ENCODE measurements at places on chromosomes 2 and 18. TPM values are rescaled to one million over a fixed set of nuclear protein-coding genes. Genes with fewer than 3 reads are reported as not detected.

RAPGEF4 gene
- 0.63 TPM for polyA plus RNA-seq

CROCC2 gene
- polyA plus RNA-seq, result not detected

TNS1 gene
- 19.7 TPM for polyA plus RNA-seq

ST6GAL2 gene
- not detected for polyA plus RNA-seq

UGT1A1 gene
- polyA plus RNA-seq, result not detected

GALR1 gene
- polyA plus RNA-seq, result not detected

NT5DC4 gene
- not detected for polyA plus RNA-seq

RND3 gene
- 627 TPM for polyA plus RNA-seq

LHCGR gene
- polyA plus RNA-seq, result 3.4 TPM

POTEC gene
- polyA plus RNA-seq, result not detected

CLEC4F gene
- not detected for polyA plus RNA-seq

ZNF514 gene
- 9.8 TPM for polyA plus RNA-seq

MLPH gene
- polyA plus RNA-seq, result 15.5 TPM

DNA sequence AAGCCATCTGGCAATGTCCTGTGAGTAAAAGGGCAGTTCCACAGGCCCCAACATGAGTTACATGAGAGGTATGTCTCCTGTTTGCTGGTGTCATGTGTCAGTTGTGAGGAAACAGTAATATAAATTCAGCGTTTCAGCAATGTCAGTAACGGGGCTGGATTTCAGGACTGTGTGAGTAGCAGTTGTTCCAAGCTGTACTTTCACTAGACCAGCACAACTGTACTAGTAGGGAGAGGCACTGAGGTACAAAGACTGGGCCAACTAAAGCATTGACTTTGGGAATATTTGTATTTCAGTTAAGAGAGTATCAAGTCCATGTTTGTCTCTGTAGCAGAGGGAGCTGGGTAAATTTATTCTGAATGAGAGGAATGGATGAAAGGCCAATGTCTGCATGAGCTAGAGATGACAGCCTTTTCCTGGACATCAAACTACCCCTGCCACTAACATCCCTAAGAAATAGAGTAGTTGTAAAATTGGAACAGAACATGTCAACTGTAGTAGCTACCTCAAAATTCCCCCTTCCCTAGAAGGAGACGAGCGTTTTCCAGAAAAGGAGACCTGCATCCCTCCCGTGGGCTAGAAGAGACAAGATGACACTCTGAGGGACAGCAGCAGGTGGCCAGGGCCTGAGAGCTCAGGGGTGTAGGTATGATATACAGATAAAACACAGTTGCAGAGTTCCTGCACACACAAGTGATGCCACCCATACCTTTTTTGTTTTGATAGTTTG lies 24.4 kb downstream of the EIF4E2 start:
- DNase-seq, result no peak

DNA sequence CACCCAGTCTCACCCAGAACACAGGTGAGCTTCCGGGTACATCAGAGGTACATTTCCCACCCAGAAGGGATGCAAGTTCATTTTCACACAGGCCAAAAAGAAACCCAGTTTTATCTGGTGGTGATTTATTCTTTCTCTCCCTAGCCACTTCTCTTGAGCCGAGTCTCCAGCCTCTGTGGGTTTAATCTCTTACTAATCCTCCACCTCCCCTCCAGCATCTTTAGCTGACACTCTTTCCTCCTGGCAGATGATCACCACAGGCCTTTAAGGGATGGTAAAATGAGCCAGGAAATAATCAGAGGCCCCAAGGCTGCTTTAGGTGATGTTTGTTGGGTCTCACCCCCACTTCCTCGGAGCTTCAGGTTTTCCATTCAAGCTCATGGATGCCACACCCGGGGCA lies 145.7 kb upstream of the DLX2 start:
- no peak for DNase-seq

- DNase-seq, result peak; percentile 97
These were observed 20.3 kb upstream of the LAPTM4A start for GRCh38 chr2:20071397-20072383.

- DNase-seq, result no peak
These were observed 7.1 kb upstream of the ADD2 start for GRCh38 chr2:70775141-70775540.

DNA sequence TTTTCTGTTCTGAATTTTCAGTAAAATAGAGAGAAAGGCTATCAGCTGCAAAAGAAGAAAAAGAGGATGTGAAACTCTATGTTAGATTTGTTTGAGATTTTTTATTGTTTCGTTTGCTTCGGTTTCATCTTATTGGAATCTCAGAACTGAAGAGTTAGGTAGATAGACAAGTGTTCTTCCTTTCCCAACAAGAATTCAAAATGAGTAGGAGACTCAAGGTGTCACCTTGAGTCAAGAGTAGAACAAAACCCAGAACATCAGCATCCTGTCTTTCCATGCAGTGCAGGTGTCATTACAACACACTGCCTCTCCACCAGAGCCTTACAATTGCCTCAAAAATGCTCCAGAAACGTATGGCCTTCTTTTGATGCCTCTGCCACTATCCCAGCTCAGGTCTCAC lies 21.1 kb downstream of the NBAS start:
- DNase-seq, result no peak

- DNase-seq, result no peak
These were observed 8.4 kb downstream of the EPG5 start for GRCh38 chr18:45958730-45959129.

DNA sequence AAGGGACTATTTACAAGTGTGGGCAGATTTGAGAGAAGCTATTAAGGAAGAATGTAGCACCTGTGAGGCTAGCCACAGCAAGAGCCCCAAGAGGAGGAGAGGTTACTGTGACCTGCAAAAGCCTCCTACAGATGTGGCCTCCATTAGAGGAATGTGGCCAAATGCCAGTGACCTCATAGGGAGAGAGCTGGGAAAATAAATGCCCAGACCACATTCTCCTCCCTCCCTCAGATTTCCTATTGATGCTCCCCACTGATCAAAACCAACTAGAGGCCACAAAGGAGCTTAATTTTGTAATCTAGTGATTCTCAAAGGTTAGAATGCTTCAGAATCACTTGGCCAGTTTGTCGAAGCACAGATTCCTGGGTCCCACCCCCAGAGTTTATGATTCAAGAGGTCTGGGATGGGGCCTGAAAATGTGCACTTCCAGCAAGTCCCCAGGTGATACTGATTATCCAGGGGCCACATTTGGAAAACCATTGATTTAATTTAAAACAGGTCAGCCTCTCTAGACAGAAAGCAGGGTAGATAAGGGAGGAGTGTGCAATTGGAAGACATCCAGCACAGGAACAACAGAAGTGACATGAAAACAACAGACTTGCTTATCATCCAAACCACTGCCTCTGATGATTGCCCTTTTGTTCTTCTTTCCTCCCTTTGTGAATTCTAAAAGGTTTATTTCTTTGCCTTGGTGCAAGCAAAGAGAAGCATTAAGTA lies 61.2 kb upstream of the RBBP8 start:
- no peak for DNase-seq

- DNase-seq, result no peak
These were observed 243.0 kb downstream of the ZNF407 start for GRCh38 chr18:74840492-74841167.

DNA sequence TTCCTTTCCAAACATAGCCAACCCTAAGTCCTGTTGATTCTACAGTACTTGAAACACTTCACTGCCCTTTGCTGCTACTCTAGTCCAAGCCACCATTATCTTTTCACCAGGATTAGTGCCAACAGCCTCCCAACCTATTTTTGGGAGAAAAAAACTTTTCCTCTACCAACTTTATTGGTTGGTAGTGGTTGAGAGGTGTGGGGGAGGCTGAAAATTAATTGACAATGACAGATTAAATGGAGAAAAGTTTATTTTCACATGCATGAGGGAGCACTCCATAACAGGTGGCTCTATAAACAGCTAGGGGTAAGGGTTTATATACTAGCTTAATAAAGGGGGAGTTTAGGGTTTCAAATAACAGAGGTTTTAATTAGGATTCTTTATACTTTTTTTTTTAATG lies 37.8 kb upstream of the ITPRID2 start:
- no peak for DNase-seq

- no peak for DNase-seq
These were observed 190.6 kb downstream of the RAD51AP2 start for GRCh38 chr2:17327649-17328048.

DNA sequence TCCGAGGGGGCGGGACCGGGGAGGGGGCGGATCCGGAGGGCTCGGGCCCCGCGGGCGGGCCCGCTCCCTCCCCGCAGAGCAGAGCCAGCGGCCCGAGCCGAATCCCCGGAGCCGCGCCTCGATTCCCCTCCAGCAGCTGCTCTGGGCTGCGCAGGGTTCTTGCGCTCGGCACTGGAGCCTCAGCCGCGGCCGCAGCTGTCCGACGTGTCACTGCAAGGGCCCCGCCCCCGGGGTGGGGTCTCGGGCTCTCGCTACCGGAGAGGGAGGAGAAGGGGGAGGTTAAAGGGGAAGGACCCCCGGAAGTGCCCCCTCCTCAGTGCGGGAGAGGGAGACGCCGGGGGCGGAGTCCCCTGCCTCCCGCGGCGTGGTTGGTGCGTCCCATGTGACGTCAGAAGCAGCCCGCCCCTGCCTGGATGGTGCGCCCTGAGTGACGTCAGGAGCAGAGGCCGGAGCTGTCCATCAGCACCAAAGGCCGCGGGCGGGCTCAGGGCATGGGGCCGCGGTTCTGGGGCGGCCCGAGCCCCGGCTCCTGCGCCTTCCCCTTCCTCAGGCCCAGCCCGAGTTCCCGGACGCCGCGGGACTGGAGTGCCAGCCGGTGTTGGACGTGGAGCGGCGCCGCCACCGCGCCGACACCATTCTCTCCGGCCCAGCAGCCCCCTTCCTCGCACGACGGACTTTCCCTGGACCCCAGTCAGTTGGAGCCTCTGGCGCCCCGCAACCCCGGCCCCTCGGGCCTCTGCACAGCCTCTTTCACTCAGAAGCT lies at the start of the genes CHPF and TMEM198:
Gene CHPF (minus strand): TSS at position 214 of the 763 bp plus-strand sequence. CDS start 271 bp downstream, outside the sequence.
Gene TMEM198 (plus strand): TSS at position 433 of the 763 bp plus-strand sequence. CDS start 700 bp downstream, outside the sequence.
- peak; percentile 95 for DNase-seq

GRCh38 chr2:215830304-215830703 lies 183.0 kb downstream of the MREG start:
- no peak for DNase-seq

GRCh38 chr2:111705239-111705638 lies 178.8 kb downstream of the ANAPC1 start:
- DNase-seq, result no peak

- no peak for DNase-seq
These were observed 43.7 kb downstream of the RPIA start for GRCh38 chr2:88735133-88735532.

DNA sequence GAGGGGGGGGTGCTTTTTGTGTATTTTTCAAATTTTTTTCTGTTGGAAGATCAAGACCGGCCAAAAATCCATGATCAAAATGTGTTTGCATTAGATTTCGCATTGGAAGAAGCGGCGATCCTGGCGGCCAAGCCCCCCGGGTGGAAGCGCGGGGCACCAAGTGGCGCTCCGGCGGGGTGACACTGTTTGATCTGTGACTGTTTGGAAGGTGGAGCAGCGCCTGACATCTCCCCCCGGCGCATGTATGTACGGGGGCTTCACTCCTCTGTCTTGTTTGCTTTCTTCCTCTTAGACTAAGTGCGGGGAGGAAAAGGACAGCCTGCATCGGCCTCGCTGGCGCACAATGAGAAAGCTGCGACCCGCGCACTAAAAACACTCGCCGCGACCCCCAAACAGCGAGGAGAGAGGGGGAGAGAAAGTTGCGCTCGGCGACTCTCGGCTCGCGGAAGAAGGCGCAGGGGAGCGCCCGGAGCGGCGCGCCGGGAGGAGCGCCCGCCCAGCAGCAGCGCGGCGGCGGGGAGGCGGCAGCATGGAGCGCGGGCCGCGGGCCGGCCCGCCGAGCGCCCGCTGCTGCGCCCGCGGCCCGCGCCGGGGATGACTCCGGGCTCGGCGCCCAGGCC lies 515 bp downstream of the TSHZ1 start:
- no peak for DNase-seq

- DNase-seq, result no peak
These were observed 46.0 kb upstream of the COBLL1 start for GRCh38 chr2:164887434-164888144.

GRCh38 chr18:28208712-28209265 lies 31.9 kb upstream of the CDH2 start:
- DNase-seq, result no peak

DNA sequence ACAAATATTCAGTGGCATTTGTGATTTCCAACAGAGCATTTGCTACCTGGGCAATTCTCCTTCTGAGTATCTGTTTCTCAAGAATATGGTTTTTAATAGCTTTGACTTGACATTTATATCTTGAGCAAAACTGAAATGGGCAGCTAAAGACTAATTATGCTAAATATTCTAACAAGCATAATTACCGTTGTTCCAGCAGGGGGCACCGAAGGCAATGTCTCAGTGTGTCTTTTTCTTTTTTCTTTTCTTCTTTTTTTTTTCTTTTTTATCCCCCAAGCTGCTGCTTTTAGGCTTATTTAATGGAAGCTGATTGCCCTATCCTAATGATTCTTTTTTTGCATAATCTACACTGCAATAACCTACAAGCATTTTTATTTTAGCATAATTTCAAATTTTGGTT lies 138.9 kb upstream of the NABP1 start:
- no peak for DNase-seq

DNA sequence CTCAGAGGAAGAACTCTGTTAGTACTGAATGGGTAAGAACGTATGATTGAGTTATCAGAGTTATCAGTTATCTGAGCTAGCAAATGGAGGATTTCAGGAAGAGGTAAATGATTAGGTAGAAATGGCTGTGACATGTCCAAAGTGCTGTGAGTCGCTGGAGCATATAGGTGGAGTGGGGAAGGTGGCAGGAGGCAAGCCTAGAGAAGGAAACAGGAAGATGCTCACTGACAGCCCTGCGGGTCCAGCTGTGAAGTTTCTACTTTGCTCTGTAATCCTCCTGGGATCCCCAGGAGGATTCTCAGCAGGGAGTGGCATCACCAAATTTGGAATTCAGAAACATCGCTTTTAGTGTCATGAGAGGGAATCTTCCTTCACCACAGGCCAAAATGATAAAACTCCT lies 52.0 kb downstream of the GYPC start:
- DNase-seq, result no peak

DNA sequence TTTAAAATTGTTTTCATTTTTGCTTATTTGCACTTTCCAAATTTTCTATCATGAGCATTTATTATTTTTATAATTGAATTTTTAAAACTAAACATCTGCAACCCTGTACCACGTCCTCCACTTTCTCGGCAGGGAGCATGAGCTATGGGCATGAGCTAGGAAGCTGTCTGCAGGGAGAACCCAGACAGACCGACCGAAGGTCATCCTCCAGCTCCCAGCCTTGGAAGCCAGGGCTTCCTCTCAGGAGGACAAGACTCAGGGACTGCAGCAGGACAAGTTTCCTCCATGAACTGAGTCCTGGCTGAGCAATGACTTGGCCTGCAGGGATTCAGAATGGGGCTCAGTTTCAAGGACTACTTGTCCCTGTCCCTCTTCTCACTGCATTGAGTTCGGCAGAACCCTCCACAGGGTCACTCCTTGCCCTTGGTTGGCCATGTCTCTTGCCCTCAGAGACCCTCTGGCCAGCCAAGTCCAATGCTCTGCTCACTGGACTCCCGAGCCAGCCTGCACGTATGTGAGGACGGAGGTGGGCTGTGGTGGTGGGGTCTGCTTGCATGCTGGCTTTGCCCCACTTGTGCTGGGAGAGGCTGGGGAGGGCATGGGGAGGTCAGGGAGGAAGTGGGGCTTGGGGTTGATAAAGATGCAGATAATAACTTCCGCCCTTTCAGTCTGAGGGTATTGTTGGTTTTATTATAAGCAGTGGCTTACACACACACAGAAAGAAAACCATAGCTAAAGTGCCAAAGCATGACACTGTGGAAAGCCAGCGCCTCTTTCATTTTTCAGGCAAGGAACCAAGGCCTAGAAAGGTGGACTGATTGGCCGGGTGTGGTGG lies 6.6 kb downstream of the NMUR1 start:
- DNase-seq, result no peak
